ENCODE measurements at places on chromosomes 6 and 20. TPM values are rescaled to one million over a fixed set of nuclear protein-coding genes. Genes with fewer than 3 reads are reported as not detected.

Gene NMBR
- 0.71 TPM for total RNA-seq

Gene CLPSL1
- not detected for total RNA-seq

Gene SNX9
- 26.4 TPM for total RNA-seq

Gene MAS1
- 0.05 TPM for total RNA-seq

Gene MYLK4
- total RNA-seq: 9.9 TPM

Gene IL17F
- total RNA-seq: not detected

Gene WFDC5
- total RNA-seq: not detected

Gene TMEM30A
- total RNA-seq: 133 TPM
